Activated CD4-positive, alpha-beta memory T cell treated with anti-CD3 and anti-CD28 coated beads, Interleukin-2, amount 10 ng/mL, durations not matched to agents 7 days and 5 days (primary cell): ENCODE measurements at places on chromosomes 16 and 17. TPM values are rescaled to one million over a fixed set of nuclear protein-coding genes. Genes with fewer than 3 reads are reported as not detected.

TBX4 gene
- total RNA-seq, result not detected

ADAM11 gene
- 0.43 TPM for total RNA-seq

CORO6 gene
- total RNA-seq, result 5.3 TPM

OR1F1 gene
- not detected for total RNA-seq

RAP1GAP2 gene
- 39.8 TPM for total RNA-seq

DPEP3 gene
- 0.20 TPM for total RNA-seq

CDH13 gene
- total RNA-seq, result not detected

RUSF1 gene
- 37.9 TPM for total RNA-seq

SULT1A4 gene
- 2.4 TPM for total RNA-seq

ZMYND15 gene
- total RNA-seq, result not detected

LRRC46 gene
- total RNA-seq, result 0.45 TPM

EVPLL gene
- not detected for total RNA-seq

CDH1 gene
- total RNA-seq, result 0.18 TPM

FBXO39 gene
- 1.1 TPM for total RNA-seq

ZG16 gene
- not detected for total RNA-seq

ANKRD40 gene
- 31.1 TPM for total RNA-seq

KRT28 gene
- not detected for total RNA-seq

DRC7 gene
- total RNA-seq, result not detected

ARHGAP23 gene
- 0.73 TPM for total RNA-seq

MYL11 gene
- total RNA-seq, result not detected

SLC5A2 gene
- 0.30 TPM for total RNA-seq

NXN gene
- 0.30 TPM for total RNA-seq
